ENCODE measurements at places on chromosomes 6 and 20.

DNA sequence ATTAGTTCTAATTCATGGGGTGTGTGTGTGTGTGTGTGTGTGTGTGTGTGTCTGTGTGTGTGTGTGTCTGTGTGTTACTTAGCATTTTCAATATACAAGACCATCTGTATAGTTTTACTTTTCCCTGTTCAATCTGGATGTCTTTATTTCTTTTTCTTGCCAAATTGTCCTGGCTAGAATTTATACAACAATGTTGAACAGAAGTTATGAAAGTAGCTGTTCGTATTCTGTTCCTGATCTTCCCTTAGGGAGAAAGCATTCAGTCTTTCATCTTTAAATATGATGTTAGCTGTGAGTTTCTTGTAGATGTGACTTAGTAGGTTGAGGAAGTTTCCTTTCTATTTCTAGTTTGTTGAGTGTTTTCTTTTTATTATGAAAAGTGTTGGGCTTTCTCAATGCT lies 334.7 kb upstream of the RNF24 start:
- no peak for DNase-seq

GRCh38 chr6:116381000-116381399 lies 10.3 kb downstream of the DSE start:
- no peak for DNase-seq

DNA sequence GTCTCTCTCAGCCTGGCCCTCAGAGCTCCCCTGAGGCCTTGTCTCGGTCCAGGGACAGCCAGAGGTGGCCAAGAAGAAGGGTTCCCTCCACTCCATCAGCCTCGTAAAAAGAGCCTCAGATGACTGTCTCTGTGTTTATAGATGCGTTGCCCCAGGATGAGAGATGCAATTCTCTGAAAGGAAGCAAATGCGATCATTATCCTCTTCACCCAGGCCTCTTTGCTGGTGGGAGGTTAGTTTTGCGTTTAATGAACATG lies 90.4 kb downstream of the YTHDF1 start:
- no peak for DNase-seq

DNA sequence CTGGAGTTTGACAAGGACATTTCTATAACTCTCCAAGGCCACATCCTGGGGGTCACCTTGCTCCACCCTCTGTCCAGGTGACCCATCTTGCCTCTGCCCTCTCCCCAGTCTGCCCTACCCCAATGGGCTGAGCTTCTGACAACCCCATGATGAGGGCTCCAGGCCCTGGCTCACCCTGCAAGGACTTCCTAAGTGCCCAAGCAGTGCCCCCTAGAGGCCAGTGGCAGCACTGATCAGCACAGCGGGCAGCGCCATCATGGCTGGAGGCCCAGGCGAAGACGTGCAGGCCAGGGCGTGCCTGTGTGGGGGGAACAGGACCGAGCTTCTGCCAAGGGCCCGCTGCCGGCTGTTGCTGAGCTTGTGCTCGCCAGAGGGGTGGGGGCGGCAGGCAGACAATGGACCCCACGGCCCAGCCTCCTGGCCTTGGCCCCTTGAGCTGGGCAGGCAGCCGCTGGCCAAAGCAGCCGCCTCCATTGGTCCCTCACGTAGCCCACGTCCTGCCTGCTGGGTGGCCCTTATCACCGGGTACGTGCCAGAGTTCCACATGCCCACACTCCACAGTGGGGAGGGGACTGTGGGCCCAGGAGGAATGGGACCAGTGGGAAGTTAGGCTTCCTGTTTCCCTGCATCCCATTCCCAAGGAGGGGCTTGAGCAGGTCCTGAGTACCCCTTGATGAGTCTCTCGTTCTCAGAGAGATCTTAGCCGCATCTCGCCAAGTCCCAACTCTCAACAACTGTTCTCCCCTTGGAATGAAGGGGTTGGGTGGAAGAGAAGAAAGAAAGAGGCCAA lies 64.3 kb downstream of the MRPL14 start:
- no peak for DNase-seq

- no peak for DNase-seq
These were observed 56.1 kb upstream of the UNC93A start for GRCh38 chr6:167235005-167235404.

DNA sequence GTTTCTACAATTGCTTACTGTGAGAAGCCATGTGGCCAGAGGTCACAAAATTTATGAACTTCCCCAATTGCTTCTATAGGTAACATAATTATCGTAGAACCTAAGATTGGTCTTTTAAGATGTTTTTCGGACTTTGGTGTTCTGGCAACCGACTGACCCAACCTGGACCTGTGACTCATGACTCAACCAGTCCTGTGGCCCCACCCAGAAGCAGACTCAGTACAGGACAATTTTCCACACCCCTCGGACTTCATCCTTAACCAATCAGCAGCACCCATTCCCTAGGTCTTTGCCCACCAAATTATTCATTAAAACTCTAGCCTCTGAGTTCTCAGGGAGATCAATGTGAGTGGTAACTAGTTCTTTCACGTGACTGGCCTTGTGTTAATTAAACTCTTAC lies 26.4 kb upstream of the AKAP12 start:
- no peak for DNase-seq

GRCh38 chr6:89351671-89352277 lies 748 bp downstream of the UBE2J1 start:
- no peak for DNase-seq

- DNase-seq, result peak; percentile 2
These were observed 60.8 kb downstream of the OGFRL1 start for GRCh38 chr6:71349395-71349794.

- DNase-seq, result no peak
These were observed 1.4 kb upstream of the CHD6 start for GRCh38 chr20:41619360-41620100.

DNA sequence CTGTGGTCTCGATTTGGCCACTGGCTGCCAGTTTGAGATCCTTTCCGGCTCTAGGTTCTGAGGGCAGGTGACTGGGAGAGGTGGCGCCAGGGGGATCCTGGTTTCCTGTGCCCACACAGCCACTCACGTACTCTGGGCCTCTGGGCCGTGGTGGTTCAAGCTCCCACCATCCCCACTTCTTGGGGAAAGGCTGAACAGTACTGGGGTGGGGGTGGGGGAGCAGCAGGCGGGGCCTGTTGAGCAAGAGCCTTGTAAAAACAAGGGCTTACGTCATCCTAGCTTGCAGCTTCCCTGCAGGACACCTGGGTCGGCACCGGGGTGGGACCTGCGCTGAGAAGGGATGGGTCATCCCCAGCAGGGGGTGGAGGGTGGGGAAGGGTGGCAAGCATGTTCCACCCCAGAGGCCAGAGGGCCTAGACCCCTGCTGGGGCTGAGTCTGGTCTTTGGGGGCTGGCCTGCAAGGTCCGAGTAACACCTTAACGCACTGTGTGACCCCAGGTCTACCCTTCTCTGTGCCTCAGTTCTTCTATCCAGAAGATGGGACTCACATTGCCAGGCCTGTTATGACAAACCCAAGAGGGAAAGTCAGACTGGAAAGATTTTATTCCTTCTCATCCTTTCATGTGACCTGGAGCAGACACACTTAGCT lies 3.1 kb upstream of the CEBPB start:
- DNase-seq, result peak; percentile 77

DNA sequence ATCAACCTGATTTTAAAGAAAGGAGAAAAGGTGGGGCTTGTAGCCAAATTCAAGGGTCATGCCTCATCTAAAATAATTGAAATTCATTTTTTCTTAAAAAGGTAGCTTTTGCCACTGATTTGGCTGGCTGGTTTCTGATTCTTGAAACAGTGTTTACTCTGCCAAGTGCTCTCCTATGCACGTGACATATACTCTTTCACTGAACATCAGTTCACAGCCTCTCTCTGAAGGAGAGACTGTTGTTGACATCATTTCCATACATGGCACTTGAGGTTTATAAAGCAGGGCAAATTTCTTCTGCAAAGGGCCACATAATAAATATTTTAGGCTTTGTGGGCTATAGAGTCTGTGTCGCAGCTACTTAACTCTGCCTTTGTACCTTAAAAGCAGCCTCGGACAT lies 40.4 kb upstream of the DOK5 start:
- DNase-seq, result no peak

GRCh38 chr6:14754751-14755513 lies 490.9 kb upstream of the JARID2 start:
- DNase-seq, result no peak

DNA sequence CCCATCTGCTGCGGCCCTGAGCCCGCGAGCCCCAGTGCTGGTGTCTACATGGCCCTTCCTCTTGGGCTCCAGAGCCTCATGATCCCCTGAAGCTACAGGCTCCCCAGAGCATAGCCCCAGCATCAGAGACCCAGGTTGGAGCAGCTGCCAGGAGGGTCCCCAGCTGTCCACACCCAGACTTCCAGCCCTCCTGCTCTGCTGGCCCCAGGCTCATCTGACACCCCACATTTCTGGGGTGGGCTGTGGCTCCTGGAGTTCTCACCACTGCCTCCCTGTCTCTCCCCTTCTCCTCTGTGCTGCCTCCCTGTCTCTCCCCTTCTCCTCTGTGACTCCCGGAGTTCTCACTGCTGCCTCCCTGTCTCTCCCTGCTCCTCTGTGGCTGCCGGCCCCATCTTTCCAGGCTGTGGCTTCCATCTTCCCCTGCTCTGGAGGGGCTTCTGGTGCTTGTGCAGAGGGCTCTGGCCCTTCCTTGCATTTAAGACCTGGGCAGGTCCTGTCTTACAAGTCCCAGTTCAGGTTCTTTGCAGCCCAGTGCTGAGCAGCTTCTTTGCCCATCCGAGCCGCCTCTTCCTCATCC lies 108.1 kb downstream of the ERMARD start:
- no peak for DNase-seq

DNA sequence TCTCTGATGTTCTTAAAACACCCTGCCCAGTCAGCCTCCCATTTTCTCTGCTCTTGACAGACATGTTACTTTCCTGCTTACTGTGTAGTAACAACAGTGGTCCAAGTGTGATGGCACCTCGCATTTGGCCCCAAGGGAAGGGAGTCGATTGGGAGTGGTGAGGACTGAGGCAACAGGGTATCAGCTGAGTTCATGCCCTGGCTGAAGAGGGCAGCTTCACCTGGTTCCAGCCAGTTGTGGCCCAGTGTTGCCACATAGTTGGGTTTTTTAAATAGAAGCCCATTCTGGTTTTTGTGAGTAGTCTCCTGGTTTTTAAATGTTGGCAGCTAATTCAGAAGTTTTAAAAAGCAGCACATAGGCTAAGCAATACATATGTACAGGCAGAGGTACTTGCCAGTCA lies 37.2 kb downstream of the ARFGEF2 start:
- DNase-seq, result no peak

GRCh38 chr6:56593801-56594318 lies 48.8 kb downstream of the DST start:
- DNase-seq, result no peak

DNA sequence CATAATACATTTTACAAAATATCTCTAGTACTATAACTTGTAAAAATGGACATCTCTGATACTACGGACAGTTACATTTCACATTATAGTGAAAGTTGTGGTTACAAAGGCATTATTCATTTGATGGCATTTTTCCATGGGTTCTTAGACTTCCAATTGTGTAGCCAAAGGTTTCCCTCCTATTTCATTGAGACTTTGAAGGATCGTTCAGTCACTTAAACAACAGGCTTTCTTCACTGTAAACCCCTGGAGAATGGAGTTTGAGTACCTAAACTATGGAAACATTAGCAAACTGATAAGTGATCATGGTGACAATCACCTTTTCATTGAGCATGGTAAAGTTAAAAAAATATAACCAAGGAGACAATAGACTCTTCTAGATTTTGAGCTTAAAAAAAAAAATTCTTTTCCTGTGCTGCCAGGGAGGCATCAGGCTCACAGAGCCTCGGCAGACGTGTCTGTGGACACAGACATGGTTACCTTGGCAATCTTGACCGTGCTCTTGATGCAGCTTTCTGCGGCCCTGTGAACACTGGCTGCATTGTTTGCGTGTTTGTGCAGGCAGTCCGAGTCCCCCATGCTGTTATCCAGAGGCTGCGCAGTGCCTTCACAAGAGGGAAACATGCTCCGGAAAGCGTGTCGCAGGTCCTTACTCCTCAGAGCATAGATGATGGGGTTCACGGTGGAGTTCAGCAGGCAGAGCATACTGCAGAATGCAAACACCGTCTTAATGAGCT lies 22.6 kb downstream of the CNR1 start:
- DNase-seq, result peak; percentile 15

DNA sequence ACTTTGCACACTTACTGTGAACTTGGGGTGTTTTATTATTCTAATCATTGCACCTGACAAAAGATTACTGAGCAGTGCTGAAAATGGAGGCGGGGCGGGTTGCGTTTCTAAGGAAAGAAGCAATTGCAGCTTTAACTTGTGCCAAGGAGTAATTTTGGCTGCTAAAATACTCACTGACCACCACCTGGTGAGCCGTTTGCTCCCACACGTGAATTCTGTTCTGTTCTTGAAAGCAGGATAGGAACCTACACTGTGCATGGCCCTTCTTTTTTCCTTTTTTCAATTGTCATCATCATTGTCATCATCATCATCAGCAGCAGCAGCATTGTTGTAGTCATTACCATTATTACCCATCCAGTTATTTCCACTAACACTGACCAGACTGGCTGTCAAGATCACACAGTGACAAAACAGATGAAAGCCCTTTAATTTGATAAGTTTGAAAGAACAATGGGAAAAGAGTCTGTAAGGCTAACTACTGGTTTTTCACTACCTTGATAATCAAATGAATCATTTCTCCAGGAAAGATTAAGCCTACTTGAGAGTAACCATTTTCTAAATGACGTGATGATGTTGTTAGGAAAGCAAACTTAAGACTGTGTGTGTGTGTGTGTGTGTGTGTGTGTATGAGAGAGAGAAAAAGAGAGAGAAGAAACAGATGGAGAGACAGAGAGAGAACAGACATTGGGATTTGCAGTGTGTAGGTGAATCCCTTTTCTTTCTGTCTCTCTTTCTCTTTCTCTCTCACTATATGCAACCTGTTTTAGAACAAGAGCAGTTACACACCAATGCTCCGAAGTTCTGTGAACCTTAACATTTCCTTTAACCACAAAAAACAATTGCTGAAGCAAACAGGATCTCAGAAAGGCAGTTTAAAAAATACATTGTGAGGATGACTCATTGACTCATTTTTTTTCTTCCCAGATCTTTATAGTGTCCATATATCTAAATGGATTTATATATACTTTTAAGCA lies 3.8 kb downstream of the RIPOR2 start:
- DNase-seq, result no peak

DNA sequence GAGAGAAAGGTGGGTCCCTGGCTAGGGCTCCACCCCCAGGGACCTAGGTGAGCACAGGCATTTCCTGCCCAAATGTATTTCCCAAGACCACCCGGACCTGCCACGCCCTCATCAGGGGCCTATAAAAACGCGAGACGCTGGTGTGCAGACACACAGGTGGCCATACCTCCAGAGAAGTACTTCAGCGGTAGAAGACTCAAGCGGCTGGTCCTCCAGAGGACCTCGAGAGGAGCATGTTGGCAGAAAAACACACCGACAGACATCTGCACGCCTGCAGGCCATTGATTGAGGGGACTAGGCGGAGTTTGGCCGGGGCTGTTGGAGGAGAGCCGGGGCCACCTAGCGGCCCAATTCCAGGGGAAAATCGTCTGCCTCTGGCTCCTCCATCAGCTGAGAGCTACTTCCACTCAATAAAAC lies 695.8 kb upstream of the MMS22L start:
- DNase-seq, result peak; percentile 25

Data from HepG2 (cell line).